GM19239 (cell line): ENCODE measurements at places on chromosomes 4 and X.

GRCh38 chr4:68433582-68433981 is 13.7 kb upstream of the TMPRSS11E start:
- DNase-seq: no peak

- no peak for DNase-seq
These were observed 103.5 kb upstream of the VEGFC start for GRCh38 chr4:176896211-176896610.

- no peak for DNase-seq
These were observed 40.5 kb downstream of the GRID2 start for GRCh38 chr4:92344216-92344615.

DNA sequence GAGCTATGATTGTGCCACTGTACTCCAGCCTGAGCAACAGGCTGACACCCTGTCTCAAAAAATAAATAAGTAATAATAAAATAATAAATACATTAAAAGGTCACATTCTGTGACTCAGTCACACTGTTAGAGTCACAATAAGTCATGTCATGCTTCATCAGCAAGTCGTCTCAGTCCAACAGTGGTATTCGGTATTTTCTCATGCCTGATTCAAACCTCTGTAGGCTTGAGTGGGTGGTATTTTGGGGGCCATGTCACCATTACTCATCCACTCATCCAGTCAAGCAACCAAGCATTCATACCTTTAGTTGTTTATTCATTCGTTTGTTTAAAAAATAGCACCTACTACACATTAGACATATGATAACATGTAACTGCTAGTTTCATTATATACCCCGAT is 46.9 kb downstream of the SUPT20HL2 start:
- no peak for DNase-seq

DNA sequence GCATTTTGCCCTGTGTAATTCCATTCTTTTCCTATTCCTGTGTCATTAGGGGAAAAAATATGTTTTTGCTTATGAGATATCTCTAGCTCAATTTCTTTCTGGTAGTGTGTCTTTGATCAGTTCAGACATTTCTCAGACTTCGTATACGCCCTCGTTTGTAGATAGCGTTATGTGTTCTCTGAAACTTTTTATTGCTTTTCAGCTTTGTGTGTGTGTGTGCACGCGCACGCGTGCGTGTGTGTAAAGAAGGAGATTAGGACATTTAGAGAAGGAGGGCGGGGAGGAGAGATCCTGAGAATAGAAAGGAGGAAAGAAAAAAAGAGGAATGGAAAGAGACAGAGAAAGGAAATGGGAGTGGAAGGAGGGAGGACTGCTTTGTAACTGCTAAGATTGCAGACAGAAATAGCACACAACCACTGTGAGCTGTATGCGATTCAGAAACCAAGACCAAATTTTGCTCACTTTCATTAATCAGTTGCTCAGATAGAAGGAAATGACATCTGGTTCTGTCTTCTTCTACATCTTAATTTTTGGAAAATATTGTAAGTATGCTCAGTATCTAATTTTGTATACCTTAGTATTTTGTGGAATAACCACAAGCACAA is at the start of gene RXFP1:
RXFP1 (plus strand) TSS at position 399 of the 605 bp plus-strand sequence; CDS start at position 494, 95 bp downstream.
- DNase-seq: no peak

- DNase-seq: no peak
These were observed 27.6 kb downstream of the ANXA10 start for GRCh38 chr4:168119890-168120289.

DNA sequence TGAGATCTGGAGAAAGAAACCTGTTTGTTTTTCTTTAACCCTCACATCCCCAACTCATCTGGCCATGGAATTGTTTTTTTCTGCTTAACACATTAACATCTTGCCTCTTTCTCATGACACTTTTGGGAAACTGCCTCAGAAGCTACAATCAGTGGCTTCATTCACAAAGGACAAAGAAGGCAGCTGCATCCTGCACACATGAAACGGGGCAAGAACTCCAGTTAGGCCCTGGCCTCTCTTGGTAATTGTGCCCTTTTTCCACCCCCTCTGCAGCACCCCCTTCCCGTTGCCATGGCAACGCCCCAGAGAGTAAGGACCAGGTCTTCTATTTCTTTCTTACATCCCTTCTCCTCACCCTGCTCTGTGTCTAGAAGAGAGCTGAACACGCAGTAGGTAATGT is 103.4 kb downstream of the PDGFRA start:
- DNase-seq: no peak

DNA sequence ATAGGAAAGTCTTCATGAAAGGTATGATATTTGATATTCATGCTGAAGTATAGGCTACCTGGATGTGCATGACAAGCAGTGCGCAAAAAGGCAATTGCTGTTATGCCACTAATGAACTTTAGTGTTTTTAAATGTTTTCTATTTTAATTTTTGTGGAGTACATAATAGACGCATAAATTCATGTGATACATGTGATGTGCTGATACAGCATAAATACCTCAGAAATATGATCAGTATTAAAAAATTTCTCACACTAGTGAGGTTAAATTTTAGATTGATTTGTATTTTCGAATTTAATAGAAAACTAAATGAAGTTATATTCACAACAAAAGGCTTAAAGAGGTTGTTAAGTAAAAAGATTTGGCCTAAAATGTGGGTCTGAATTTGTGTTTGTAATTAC is 2.2 kb downstream of the UGT2A1 start:
- DNase-seq: no peak

- no peak for DNase-seq
These were observed 2542.7 kb downstream of the PCDH7 start for GRCh38 chr4:33262824-33263223.
